ENCODE measurements at places on chromosomes 5 and 9. TPM values are rescaled to one million over a fixed set of nuclear protein-coding genes. Genes with fewer than 3 reads are reported as not detected.

DOLPP1 gene
- 20.7 TPM for polyA plus RNA-seq

C9 gene
- 0.27 TPM for polyA plus RNA-seq

DNA sequence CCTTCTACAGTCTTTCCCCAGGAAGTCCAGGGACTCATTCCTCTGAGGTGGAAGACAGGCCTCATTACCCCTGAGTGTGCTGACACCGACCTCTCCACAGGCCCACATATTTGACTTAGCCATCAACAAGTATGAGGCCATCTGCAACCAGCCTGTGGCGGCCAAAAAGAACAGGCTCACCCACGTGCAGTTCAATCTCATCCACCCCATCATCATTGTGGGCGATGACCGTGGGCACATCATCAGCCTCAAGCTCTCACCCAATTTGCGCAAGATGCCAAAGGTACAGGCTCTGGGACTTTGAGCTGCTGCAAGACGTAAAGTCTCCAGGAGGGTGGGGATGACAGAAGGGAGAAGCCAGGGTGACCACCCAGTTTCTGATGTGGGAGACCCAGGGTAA is 5.6 kb downstream of the ENHO start:
- DNase-seq = no peak

DNA sequence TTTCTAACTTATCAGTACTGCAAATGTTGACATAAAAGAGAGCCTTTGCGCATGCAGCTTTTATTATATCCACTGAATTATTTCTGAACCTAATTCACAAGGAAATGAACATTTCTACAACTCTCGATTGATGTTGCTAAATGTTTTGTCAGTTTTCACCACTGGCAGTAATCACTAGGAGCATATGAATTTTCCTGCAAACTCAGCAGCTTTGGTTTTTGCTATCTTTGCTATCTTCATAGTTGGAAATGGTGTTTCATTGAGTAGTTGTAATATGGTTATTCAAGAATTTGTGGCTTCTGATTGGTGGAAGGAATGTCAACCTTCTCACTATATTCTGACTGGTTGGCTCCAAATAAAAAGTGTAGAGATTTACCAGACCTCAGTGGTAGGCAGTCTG is 8.9 kb upstream of the SHC3 start:
- DNase-seq = no peak

DNA sequence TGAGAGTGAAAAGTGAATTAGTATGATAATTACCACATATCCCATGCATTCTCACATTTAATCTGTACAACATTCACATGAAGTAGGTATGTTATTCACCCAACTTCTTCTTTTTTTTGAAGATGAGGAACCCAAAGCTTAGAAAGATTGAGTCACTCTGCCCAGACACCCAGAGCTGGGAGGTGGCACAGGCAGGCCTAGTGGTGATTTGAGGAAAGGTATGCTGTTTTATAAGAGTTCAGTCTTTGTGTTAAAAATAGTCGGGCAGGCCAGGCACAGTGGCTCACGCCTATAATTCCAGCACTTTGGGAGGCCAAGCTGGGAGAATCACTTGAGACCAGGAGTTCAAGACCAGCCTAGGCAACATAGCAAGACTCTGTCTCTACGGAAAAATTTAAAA is 285.3 kb downstream of the NR3C1 start:
- DNase-seq = no peak

RPS14 gene
- polyA plus RNA-seq = 1,824 TPM

CKMT2 gene
- 6.4 TPM for polyA plus RNA-seq

INSL6 gene
- polyA plus RNA-seq = 0.79 TPM

GRCh38 chr5:134127376-134127861 is 12.9 kb downstream of the TCF7 start:
- DNase-seq = no peak

- no peak for DNase-seq
Measured at GRCh38 chr9:13758936-13759335, 479.4 kb upstream of the MPDZ start.

DNA sequence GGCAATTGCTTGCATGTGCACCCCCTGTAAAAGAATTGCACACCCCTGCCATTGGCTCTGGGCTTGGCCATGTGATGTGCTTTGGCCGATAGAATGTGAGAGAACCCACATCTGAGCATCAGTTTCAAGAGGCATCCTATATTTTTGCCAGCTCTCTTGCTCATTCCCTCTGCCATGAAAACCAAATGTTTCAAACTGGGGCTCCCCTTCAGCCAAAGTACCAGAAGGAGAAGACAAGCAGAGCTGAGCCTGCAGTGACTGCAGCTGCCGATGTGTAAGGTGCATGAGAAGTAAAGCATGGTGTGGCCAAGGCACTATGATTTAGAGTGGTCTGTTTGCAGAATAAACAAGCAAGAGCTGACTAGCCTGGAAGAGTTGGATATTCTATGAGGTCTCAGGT is 132.3 kb downstream of the ASTN2 start:
- DNase-seq = no peak

SLC6A19 gene
- 0.78 TPM for polyA plus RNA-seq

Measured in left renal pelvis (tissue), 4 donors.